ENCODE measurements at places on chromosomes 4 and X. TPM values are rescaled to one million over a fixed set of nuclear protein-coding genes. Genes with fewer than 3 reads are reported as not detected.

GUCY1A1 gene
- not detected for total RNA-seq

TCEAL6 gene
- total RNA-seq, result not detected

PDCL2 gene
- not detected for total RNA-seq

MTM1 gene
- 50.6 TPM for total RNA-seq

DUSP9 gene
- total RNA-seq, result not detected

CCKAR gene
- total RNA-seq, result not detected

RBMXL3 gene
- not detected for total RNA-seq

PAGE2 gene
- total RNA-seq, result not detected

ABCD1 gene
- total RNA-seq, result 16.0 TPM

PRKG2 gene
- total RNA-seq, result 0.15 TPM

NPY1R gene
- not detected for total RNA-seq

CENPVL3 gene
- not detected for total RNA-seq

GNRHR gene
- total RNA-seq, result not detected

MAGEA4 gene
- not detected for total RNA-seq

NUDT11 gene
- total RNA-seq, result 0.71 TPM

ITIH6 gene
- not detected for total RNA-seq

All from activated CD4-positive, alpha-beta T cell treated with anti-CD3 and anti-CD28 coated beads, Interleukin-2, amount 10 ng/mL, durations not matched to agents 7 days and 5 days (primary cell).